ENCODE measurements at places on chromosomes 5 and 9.
A peak's percentile ranks its signal among the peaks of the same experiment; 100 is the strongest.

GRCh38 chr5:74055486-74056106, 429.6 kb downstream of the ARHGEF28 start:
- no peak for DNase-seq

- no peak for DNase-seq
Measured at GRCh38 chr5:81397176-81397575, 3.2 kb upstream of the ACOT12 start.

DNA sequence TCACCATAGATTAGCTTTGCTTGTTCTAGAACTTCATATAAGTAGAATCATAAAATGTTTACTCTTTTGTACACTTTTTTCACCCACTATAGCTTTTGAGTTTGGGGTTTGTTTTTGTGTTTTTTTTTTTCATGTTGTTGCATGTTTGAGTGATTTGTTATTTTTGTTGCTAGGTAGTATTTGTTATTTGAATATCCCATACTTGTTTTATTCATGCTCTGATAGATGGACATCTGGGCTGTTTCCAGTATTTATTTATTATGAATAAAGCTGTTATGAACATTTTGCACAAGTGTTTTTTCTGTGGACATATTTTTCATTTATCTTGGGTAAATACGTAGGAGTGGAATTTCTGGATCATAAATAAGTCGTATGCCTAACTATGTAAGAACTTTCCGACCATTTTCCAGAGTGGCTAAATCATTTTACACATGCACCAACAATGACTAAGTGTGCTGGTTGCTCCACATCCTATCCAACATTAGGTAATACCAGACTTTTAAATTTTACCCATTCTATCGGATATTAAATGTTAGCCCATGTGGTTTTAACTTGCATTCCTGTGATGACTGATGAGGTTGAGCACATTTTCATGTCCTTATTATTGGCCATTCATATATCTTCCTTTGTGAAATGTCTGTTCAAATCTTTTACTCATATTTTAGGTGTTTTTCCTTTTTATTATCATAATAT, 69.1 kb upstream of the NR4A3 start:
- DNase-seq = no peak

GRCh38 chr9:99085949-99086948, 18.7 kb upstream of the TGFBR1 start:
- no peak for DNase-seq

DNA sequence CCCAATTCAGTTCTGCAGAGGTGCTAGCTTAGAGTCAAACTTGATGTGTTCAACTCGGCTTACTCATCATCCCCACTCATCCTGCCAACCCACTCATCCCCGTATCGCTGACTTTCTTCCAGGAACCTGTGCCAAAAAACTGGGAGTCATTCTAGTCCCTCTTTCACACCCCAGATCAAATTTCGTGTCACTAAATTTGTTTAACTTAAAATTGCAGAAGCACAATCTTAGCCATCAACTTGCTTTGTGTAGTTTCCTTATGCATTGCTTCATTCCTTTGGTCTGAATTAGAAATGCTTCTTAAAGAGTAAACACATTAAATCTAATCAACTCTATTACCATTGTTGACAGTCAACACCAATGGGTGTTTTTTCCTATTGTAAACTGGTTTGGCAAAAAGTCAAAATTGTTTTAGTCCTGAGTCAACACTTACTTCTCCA, 162.4 kb downstream of the TTC39B start:
- no peak for DNase-seq

GRCh38 chr9:99595796-99596195, 225.9 kb upstream of the NR4A3 start:
- no peak for DNase-seq

GRCh38 chr5:159965031-159965837, 43.7 kb upstream of the TTC1 start:
- DNase-seq = no peak

- no peak for DNase-seq
Measured at GRCh38 chr9:134004881-134005280, 12.8 kb upstream of the VAV2 start.

DNA sequence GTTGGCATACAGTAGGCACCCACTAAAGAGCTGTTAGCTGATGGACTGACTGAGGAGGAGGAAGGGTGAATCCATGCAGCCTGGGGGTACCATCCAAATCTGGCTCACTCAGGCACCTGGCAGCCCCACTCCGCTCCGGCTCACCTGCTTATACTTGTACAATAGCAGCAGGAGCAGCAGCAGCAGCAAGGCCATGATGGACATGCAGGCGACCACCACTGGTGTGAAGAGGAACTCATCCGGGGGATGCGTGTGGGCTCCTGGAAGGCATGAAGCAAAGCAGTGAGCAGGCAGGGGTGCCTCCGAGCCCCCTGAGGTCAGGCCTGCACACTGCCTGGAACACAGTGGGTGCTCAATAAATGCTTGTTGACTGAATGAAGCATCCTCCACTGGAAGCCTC, 18.3 kb downstream of the CSF1R start:
- no peak for DNase-seq

GRCh38 chr5:36730537-36731216, 124.3 kb downstream of the SLC1A3 start:
- no peak for DNase-seq

GRCh38 chr9:79806086-79806485, 234.3 kb downstream of the TLE4 start:
- DNase-seq = no peak

- peak; percentile 51 for DNase-seq
Measured at GRCh38 chr9:85900504-85901201, 40.3 kb upstream of the NAA35 start.

DNA sequence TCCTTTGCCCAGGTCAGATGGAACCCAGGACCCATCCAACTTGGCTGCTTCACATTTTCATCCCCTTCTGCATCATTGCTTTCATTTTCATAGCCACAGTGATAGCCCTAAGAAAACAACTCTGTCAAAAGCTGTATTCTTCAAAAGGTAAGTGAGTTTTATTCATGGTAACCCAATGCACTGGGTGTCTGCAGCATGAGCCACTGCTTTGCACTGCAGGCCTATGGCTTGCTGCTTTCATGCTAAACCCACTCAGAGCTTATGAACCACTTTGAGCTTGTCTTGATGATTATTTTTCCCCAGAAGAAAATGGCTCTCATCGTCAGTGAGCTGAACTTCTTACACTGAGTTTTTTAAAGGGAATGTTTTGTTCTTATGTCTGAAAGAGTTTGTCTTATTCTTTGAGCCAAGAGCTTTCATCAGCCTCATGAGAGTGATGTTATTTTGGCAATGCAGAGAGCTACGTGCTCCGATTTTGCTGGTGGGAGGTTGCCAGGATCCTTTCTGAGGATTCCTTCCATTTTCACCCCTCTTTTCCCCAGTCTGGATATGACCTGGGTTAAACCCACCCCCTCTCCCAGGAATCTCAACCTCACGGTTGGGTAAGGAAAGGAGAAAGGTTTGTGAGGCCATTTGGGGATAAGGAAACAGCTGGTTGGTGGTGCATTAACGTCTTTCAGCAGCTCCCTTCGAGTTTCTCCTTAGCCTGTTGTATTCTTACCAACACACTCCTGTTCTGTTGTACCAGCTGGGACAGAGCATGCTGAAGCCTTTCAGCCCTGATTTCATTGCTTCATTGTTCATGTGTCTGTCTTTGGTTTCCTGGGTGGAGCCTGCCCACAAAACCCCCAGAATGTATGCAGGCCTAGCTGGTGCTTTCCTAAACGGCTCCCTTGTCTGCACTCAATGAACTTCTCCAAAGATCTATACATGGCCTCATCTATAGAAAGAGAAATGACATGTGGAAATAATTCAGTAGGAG, 47.6 kb downstream of the PDCD1LG2 start:
- DNase-seq = peak; percentile 19

DNA sequence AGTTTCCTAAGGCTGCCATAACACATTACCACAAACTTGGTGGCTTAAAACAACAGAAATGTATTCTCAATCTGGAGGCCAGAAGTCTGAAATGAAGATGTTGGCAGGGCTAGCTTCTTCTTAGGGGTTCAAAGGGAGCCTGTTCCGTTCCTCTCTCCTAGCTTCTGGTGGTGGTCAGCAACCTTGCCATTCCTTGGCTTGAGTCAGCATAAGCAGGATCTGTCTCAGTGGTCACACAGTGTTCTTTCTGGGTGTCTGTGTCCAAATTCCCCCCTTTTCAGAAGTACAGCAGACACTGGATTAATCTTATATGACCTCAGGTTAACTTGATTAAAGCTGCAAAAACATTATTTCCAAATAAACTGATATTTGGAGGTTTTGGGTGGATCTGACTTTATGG, 2.1 kb upstream of the OSMR start:
- no peak for DNase-seq

DNA sequence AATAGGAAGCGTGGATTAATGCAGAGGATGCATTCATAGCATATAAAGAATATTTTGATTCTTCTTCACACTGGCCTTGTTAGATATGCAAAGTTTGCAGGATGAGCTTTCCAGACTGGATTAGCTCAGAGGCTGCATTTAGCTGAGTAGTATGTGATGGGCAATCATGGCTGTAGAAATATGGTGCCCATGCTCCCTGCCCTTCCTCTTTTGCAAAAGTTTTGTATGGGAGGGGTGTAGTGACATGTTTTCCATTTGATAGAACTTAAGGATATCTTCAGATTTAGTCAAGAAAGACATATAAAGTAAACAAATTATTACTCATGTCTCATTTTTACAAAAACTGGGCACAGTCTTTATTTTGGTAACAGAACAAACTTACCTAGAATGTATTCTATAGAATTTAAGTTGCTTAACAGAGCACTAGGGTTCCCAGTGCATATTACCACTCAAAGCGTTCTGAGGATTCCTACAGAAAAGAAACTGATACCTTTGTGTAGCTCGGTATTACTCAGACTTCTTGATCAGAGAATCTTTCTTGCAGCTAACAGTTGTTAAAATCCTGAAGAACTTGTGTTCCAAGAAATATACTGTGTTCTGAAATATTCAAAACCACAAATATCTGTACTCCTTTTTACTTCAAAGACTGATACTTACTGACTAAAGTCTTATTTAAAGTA, 9.8 kb downstream of the GTF3C4 start:
- no peak for DNase-seq

- DNase-seq = no peak
Measured at GRCh38 chr9:133563291-133563796, 28.8 kb downstream of the ADAMTSL2 start.

- no peak for DNase-seq
Measured at GRCh38 chr9:117714282-117714681, 10.1 kb downstream of the TLR4 start.

DNA sequence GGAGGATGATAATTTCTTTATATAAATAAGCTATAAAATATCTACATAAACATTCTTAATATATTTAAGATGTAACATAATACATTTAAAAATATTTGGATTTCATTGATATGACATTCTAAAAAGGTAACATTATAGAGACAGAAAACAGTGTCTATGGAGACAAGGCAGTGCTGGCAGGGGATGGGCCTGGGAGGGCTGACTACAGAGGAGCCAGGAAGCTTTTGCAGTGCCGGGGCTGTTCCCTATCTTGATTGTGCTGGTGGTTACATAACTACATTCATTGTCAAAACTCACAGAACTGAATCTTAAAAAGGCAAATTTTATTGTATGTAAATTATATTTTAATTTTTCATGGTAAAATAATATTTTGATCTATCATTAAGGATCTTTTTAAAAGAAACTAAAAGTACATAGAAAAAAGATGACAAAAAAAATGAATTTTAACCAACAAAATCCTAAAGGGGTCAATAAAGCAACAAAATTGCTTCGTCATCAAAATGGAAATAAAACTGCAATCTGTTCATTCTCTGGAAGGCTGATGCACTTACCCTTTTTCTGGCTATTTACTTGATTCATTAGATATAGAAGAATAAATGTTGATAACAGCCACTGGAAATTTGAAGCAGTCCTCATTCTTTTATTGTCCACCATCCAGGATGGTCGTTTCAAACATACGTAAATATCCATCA, 26.3 kb downstream of the LIFR start:
- DNase-seq = no peak

- no peak for DNase-seq
Measured at GRCh38 chr9:10238087-10238486, 374.7 kb downstream of the PTPRD start.

DNA sequence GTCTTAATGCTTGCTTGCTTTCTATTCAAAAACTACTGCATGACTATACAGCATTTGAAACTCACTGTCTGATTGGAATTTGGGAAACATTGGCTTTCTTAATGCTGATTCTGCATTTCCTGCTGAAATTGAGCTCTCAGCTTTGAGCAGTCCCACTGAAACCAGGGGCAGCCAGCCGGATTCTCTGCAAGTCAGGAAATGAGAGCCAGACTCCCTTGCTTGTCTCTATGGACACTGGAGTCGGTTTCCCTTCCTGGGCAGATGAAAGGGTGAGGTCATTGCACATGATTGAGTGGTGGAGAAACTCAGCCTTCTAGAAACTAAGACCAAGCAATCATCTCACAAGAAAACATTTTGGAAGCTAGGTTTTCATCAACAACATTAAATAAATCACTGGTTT, 119.7 kb upstream of the SPATA31C2 start:
- DNase-seq = no peak

- DNase-seq = no peak
Measured at GRCh38 chr9:112558476-112558875, 71.8 kb downstream of the KIAA1958 start.

- no peak for DNase-seq
Measured at GRCh38 chr5:72392326-72392733, 72.2 kb downstream of the PTCD2 start.

DNA sequence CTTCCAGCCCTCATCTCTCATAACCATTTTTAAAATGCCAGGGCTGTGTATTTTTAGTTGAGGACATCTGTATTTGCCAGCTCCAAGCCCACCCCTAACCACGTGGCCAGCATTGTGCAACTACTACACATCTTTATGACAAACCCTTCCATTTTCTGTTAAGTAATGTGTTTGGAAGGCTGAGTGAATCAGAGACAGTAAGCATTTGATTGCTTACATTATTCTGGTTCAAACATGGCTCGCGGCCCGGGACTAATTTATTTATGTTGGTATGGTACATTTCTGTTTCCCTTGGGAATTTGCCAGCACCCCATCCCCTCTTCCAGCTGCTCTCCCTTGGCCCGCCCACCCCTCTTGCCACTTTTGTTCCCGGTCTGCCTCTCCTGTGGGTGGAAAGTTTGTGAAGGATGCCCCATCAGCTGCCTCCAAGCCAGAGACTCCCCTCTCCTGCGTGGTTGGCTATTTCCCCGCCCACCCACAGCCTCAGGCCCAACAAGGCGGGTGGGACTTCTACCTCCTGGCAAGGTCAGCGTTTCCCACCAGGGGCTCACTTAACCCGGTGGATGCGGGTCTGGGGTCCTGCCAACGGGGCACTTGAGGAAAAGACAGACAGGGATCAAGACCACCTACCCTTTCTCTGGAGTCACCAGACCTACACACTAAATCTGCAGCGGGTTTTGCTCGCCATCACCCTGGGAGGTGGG, 162.2 kb downstream of the HSD17B3 start:
- no peak for DNase-seq

GRCh38 chr5:115350894-115351293, 54.4 kb upstream of the CCDC112 start:
- no peak for DNase-seq

DNA sequence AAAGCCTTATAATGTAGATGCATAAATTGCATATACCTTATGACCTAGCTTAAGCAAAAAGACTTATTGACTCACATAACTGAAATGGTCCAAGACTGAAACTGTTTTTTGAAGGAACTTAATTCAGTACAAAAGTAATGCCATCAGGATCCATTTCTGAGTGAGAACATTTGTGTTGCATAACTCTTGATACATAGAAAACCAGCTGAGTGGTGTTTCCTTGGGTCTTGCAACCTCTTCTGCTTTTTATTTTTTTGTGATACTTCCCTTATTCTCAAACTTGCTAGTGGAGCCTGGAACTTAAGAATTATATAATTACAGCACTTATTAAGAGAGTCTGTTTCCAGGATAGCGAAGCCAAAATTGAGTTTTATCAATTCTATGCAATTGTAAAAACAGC, 272.0 kb downstream of the MAN2A1 start:
- no peak for DNase-seq
